ENCODE measurements at places on chromosomes 3 and 15.
A peak's percentile ranks its signal among the peaks of the same experiment; 100 is the strongest.

GRCh38 chr3:36408146-36408545 is 27.8 kb downstream of the STAC start:
- peak; percentile 1 for DNase-seq

GRCh38 chr3:126935756-126936509 is 47.0 kb upstream of the PLXNA1 start:
- no peak for DNase-seq

DNA sequence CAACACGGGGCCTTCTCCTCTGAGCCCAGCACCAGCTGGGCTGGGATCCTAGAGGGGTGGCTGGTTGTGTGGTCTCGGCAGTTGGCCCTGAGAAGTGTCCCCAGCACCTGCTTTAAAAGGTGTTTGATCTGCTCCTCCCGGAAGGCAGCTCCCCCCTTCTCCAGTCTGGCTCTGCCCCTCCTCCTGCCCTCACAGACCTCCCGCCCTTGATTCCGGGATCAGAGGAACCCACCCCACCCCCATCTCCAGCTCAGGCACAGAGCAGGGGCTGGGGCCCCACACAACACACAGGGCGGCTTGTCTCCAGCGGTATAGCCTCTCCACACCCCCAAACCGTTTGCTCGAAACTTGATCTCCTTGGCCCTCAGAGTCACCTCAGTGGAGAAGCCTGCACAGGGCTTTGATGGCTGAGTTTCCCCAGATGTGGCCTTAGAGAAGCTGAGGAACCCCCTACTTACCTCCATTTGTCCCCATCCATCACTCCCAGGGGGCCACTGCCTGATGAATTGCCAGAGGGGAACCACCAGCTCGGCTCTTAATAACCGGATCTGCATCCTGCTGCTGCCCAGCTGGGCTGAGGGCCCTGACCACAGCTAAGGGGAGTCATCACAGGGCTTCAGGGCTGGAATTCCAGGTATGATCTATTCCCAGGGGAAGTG is 6.4 kb upstream of the STRA6 start:
- DNase-seq, result no peak

DNA sequence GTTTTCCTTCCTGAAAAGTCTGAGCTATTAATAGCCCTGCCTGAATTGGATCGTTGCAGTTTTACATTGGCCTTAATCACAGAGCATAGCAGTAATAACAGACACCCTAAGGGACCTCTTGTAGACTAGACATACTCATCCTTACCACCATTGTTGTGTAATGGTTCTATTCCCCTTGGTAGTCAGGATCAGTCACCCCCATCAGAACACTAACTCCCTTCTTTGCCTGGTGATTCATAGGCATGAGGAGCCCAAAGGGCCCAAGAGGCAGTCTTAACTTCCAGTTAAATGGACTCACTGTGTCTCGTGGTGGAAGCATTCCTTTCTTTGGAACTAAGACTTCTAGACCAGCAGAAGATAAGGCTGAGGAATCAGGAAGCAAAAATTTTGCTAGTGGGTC is 20.2 kb downstream of the CGGBP1 start:
- DNase-seq, result no peak

DNA sequence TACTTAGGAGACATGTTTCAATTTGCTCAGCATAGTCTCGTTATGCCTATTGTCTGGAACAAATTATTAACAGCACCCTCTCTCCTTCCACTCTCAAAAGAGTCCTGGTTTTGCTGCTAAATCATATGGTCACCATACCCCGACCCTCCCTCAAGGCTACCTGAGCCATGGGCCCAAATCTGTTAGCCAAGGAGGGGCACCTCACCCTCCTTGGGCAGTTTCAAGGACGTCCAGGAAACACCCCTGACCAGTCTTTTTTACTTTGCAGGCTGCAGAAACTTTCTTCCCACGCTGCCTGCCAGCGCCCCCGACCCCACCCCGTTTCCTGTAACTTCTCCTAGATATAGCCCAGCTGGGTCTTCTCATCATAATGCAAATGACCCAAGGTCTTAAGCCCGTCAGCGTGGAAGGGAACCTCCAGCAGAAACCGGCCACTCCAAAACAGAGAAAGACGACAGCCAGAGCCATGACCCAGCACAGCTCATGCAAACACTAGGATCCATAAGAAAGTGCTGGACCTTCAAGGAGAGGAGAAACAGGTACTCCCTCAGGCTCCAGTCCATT is 62.3 kb downstream of the ADCY5 start:
- no peak for DNase-seq

GRCh38 chr3:195256639-195257453 is 14.1 kb downstream of the XXYLT1 start:
- no peak for DNase-seq

DNA sequence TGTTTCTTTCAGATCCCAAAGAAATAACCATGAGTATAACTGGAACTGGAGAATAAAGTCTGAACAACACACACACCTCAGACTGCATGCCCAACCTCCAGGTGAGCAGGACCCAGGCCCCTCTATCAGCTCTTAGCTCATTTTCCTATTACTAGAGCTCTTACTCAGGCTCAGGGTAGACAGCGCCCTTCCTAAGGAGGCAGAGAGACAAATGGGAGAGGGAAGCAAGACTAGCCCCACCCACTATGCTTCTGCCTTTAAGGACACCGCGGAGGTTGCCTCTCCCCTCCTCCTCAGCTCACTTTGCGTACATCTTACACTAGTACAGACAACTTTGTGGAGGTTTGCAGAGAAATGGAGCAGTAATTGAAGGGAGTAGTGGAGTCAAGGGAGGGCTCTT is 44.0 kb upstream of the GLCE start:
- DNase-seq, result no peak

GRCh38 chr15:82165948-82166376 is 96.6 kb downstream of the EFL1 start:
- no peak for DNase-seq

GRCh38 chr15:50098545-50098944 is 20.5 kb downstream of the ATP8B4 start:
- no peak for DNase-seq

- no peak for DNase-seq
These were observed 562.0 kb upstream of the CFAP20DC start for GRCh38 chr3:59611649-59612443.

- peak; percentile 50 for DNase-seq
These were observed 34.3 kb downstream of the ZBTB38 start for GRCh38 chr3:141402476-141403171.

- DNase-seq, result no peak
These were observed 62.5 kb upstream of the SKOR1 start for GRCh38 chr15:67762610-67763368.

GRCh38 chr3:106533093-106533787 is 664.4 kb upstream of the CBLB start:
- DNase-seq, result no peak

DNA sequence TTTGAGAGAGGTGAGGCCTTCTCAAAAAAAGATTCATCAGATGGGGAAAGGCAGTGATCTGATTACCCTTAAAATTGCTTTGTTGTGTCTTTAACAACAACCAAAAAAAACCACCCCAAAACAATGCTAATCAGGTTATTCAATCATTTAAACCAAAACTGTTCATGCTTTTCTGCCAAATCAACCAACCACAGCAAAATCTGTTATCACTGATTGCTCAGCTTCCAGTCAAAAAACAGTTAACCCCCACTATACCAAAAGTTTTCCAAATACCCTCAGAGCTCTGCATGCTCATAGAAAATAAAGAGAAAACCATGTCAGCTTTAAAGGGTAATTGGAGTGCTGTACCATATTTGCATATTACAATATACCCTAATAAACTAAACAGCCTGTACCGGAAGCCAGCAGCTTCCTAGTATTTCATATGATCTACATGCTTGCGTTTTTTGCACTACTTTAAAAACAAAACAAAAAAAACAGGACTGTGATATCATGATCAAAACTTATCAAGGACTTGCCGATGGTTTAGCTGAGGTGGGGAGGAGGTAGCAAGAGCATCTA is 22.8 kb downstream of the SATB1 start:
- no peak for DNase-seq

DNA sequence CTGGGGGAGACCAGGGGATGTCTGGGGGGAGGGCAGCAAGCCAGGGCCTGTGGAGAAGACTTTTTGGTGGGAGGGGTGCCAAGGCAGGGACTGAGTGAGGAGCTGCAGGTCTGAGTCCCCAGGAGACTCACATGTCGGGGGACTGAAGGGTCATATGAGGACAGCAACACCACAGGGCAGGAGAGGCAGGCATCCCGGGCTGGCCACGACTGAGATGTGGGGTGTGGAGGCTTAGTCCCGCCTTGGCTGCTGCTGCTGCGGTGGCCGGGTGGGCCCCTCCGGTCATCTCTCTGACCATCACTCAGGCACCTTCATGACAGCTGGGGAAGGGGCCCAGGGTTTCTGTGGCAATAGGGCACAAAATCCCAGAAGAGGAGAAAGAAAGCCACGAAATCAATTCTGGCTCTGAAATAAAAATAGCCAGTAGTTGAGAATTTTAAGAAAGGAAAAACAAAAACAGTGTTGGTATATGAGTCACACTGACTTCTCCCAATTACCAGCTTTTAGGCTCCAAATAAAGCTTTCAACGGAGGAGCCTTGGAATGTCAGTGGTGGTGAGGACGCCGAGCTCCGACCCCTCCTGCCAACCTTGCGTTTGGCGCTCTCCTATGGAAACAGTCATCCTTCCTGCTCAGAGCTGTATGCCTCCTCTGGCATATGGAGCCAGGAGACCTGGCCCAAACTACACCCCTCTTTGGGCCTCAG is 52.9 kb upstream of the ITGA11 start:
- no peak for DNase-seq

GRCh38 chr15:48940508-48940907 is 23.2 kb downstream of the SHC4 start:
- DNase-seq, result no peak

GRCh38 chr15:41950489-41950888 is 21.9 kb downstream of the EHD4 start:
- DNase-seq, result no peak

- DNase-seq, result no peak
These were observed 19.5 kb downstream of the NFKBIZ start for GRCh38 chr3:101868534-101869464.

GRCh38 chr15:101669744-101670143 is 17.6 kb upstream of the TM2D3 start:
- peak; percentile 44 for DNase-seq

DNA sequence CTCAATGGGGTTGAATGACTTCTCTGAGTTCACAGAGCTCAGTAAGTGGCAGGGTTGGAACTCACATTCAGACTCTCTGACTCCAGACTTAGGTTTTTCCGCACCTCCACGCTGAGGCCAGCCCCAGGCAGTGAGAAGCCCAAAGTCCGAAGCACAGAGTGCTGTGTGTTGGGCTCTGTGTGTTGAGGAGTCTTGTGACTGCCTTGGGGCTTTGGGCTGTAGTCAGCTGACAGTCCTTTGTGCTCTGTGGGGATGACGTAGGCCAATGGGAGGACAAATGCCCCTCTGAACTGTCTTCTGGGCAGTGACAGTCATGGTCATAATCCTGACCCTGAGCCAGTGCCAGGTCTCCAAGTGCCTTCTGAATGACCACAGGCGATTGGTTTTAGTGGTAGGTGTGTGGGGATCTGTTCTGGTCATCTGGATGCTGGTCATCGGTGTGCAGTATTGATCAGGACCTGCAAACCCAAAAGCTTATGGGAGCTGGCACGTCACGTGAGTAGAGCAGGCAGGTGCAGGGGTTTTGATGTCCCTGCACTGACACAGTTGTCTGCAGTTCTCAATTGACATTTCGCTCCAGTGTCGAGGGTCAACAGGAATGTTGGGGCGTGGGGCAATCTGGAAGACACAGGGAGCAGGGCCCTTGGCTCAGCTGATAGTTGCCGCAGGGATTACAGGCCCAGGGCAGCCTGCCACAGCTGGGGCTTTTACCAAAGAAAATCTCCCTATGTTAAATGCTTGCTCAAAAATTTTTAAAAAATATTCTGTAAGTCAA is 45.3 kb downstream of the CAPN3 start:
- no peak for DNase-seq

- DNase-seq, result peak; percentile 48
These were observed 433.3 kb downstream of the RAP2B start for GRCh38 chr3:153595186-153595815.

DNA sequence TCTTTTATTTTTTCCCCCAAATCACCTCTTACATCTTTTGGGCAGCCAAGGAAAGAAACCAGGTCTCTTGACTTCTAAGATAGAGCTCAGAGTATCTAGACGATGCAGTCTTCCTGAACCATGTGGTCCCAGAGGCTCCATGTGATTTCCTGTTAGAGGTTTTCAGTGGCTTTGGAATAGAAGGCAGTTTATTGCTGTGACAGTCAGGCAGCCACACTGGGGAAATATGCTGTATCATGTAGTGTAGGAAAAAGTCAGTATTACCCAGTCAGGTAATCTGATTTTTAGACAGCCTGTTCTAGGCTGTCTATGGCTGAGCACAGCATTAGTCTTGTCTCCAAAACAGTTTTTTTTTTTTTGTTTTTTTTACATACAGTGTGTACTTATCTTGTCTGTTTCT is 294.3 kb downstream of the THSD4 start:
- DNase-seq, result no peak

GRCh38 chr15:44147636-44148035 is 47.4 kb downstream of the FRMD5 start:
- DNase-seq, result no peak

DNA sequence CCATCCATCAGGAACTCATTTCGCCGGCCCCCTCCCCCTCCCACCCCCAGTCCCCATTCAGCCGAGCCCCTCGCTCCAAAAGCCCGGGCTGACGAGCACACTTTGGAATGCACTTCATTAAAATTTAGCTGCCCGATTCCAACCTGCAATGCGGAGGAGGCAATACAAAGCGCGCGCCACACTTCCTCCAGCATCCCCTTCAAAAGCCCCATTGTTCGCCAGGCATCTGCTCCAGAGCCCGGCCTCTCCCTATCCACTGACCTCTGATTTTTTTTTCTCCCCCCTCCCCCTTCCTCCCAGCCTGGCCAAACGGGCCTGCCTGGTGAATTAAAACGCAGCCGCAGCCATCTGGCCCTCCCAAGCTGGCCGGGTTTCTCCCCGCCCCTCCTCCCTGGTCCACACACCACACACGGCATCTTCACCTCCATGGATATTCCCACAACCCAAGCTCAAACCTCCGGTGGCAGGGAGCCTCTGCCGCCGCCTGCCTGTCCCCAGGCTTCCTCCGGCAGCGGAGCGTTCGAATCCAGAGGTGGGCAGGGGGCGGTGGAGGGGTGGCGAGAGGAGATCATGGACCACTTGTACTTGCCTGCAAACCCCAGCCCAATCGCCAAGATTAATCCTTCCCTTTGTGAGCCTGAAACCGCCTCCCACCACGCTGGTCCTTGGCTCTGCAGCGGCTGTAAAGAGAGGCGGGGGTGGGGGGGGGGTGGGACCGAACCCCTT is 441.3 kb downstream of the MAGI1 start:
- DNase-seq, result no peak

DNA sequence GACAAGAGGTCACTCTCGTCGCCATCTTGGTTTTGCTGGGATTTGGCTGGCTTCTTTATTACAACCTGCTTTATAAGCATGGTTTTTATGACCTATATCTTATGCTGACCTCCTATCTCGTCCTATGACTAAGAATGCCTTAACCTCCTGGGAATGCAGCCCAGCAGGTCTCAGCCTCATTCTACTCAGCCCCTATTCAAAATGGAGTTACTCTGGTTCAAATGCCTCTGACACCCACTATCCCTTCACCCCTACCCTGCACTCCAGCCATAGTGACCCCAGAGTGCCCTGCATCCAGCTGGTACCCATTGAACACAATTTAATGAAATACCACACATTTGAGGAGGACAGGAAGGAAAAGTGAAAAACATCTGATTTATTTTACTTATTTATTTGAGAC is 23.4 kb downstream of the METTL6 start:
- no peak for DNase-seq
